Stimulated activated CD4-positive, alpha-beta T cell treated with anti-CD3 and anti-CD28 coated beads, Interleukin-1b, Interleukin-23, amount 100 ng/mL, for 24 hours (primary cell): ENCODE measurements at places on chromosomes 1 and 21.

- no peak for DNase-seq
These were observed 11.2 kb downstream of the KCNK1 start for GRCh38 chr1:233625087-233625486.

GRCh38 chr1:226884116-226884625 is 13.8 kb downstream of the PSEN2 start:
- DNase-seq: no peak

DNA sequence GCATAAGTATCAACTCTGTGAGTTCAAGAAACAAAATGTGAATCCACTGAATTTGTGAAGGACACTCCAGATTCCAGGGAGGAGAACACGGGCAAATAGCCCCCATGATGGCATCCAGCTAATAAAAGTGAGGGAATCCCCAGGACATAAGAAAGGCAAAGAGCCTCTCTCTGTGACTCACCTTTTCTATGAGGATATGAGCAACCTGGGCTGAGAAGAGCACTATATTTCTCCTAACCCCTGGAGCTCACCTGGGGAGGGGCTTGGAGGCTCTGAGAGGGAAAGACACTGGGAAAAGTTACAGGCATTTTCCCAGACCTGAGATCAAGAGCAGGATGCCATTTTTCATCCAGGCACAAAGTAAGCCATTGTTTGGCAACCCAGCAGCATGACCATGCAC is 1298.8 kb downstream of the PLA2G4A start:
- no peak for DNase-seq

GRCh38 chr21:32008714-32009113 is 135.9 kb downstream of the HUNK start:
- no peak for DNase-seq

- DNase-seq: no peak
These were observed 17.0 kb upstream of the KNCN start for GRCh38 chr1:46568461-46568891.

DNA sequence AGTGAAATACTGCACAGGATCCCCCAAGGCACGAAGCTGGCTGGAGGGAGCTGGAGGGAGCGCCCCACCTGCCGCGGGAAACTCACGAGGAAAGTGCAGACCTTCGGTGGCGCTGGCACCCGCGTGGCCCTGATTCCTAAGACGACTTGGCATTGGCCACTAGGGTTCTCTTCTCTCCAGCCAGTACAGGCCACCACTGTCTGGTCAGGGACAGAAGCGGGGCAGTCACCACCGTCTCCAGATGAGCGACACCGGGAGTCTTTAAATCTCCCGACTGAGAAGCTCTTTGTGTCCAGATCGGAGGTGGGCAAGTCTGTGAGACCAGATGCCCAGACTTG is 19.2 kb upstream of the CHIA start:
- no peak for DNase-seq

GRCh38 chr1:222783051-222783450 is 31.8 kb upstream of the DISP1 start:
- DNase-seq: no peak

DNA sequence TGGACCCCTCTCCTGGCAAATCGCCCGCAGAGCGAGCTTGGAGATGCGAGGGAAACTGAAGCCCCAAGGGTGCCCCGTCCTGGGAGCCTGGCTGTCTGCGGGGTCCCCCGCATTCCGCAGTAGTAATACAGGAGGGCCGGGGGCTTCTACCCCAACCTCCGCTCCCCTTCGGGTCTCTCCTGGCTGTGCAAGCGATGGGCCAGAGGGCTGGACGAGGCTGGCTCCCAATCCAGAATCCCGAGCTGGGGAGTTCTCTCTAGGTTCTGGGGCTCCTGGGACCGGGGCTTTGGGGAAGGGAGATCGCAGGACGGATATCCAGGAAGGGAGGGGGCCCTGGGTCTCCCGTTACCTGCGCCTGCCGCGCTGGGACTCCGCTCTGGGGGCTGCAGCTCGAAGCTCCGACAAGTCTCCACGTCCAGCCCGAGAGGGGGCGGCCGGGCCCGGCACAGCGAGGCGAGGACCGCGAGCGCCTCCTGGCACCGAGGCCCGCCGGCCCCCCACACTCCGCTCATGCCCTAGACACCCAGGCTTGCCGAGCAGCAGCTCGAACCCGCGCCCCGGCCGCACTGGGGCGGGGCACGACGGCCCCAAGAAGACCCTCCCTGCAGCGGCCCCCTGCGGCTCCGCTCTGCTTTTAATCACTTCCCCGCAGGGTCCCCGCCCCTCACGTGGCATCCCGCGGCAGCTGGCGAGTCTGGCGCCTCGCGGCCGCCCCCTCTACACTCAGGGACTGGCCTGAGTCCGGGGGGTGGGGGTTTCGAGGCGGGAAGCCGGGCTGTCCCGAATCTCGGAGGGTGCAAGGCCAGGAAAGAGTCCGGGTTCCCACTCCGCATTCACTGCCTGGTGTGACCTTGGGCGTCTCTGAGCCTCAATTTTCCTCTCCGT is at the start of gene SYT6:
Gene SYT6, minus strand, starts transcription at position 609 of the 885 bp plus-strand sequence. Its CDS starts 97 bp downstream, at position 512.
- DNase-seq: no peak
